ENCODE measurements at places on chromosomes 16 and 17. TPM values are rescaled to one million over a fixed set of nuclear protein-coding genes. Genes with fewer than 3 reads are reported as not detected.

USB1 gene
- 74.1 TPM for total RNA-seq

CAVIN1 gene
- total RNA-seq, result 214 TPM

APOBR gene
- total RNA-seq, result 3.4 TPM

ACSM5 gene
- total RNA-seq, result 1.1 TPM

CLDN7 gene
- 42.0 TPM for total RNA-seq

ADAMTS18 gene
- total RNA-seq, result not detected

TNP2 gene
- not detected for total RNA-seq

HEATR9 gene
- not detected for total RNA-seq

KRT17 gene
- 201 TPM for total RNA-seq

SCNN1G gene
- 8.6 TPM for total RNA-seq

KRTAP9-2 gene
- not detected for total RNA-seq

TMEM88 gene
- 15.7 TPM for total RNA-seq

PLEKHH3 gene
- 102 TPM for total RNA-seq

PIK3R5 gene
- 10.4 TPM for total RNA-seq

HOXB5 gene
- total RNA-seq, result 0.36 TPM

GRCh38 chr16:66484453-66485213 is 57.5 kb downstream of the BEAN1 start:
- DNase-seq, result no peak

- DNase-seq, result no peak
Measured at GRCh38 chr17:6475411-6475810, 31.2 kb downstream of the PIMREG start.

GRCh38 chr17:57006040-57006439 is 28.1 kb downstream of the SCPEP1 start:
- DNase-seq, result no peak

DNA sequence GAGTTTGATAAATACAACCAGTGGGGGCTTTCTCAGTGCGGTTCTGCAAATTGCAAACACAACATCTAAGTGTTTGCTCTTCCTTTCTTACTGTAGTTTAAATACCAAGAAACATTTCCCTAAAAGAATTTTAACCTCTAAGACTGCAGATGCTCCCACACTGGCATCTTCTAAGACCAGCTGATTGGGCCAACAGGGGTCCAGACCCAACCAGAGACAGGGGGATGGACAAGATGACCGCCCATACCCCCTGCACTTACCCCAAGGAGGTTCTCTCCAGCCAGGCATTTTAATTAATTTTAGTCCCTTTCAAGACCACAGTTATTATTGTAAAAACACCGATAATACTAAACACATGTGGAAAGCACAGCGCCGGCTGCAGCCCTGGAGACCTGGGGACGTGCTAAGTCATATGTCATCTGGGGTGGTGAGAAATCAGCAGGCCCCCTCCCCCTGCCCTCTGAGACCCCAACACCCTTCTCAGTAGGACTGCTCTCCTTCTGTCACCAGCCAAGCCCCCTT is 242.3 kb downstream of the SOX9 start:
- no peak for DNase-seq

- DNase-seq, result peak; percentile 33
Measured at GRCh38 chr17:65785109-65785508, 223.7 kb upstream of the AXIN2 start.

DNA sequence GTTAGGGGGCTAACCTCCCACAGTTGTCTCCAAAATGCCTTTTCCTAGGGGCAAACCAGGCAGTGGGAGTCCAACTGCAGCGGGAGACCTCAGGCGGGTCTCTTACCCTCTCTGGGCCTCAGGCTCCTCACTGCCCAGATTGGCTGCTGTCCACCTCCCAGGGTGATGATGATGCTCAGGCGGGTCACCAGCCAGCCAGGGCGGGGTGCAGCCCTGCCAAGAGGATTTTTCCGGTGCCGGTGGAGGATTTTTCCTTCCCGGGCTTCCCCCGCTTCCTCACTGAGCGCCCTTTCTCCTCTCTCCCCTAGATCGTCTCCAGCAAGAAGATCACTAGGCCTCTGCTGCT is 22.8 kb downstream of the CPNE2 start:
- DNase-seq, result no peak

GRCh38 chr16:28294201-28294600 is 1.9 kb downstream of the SBK1 start:
- no peak for DNase-seq

- no peak for DNase-seq
Measured at GRCh38 chr16:83187405-83187804, 560.6 kb downstream of the CDH13 start.

DNA sequence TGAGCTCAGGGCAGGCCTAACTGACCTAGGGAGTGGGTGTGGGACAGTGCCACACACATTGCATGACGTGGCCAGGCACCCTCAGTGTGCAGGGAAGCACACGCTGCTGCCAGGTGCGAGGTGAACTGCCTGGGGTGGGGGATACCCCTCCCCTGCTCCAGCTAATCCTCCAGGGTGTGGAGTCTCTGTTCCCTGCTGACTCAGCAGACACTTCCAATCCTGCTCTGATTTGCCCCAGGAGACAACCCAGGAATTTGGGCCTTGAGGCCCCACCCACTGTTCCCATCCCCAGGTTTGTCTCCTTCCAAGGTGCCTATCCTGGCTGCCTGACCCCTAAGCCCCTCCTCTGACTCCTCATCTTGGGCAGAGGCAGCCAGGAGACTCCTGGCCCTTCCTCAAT is 10.7 kb downstream of the DLX3 start:
- DNase-seq, result no peak

DNA sequence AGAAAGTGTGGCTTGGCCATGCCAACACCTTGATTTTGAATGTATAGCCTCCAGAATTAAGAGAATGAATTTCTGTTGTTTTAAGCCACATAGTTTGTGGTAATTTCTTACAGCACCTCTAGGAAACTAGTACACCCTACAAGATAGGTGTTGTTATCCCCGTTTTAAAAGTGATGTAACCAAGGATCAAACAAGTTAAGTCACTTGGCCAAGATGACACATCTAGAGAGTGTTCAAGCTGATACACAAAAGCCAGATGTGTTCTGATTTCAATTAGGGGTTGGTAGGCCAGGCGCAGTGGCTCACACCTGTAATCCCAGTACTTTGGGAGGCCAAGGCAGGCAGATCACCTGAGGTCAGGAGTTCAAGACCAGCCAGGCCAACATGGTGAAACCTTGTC is 396.5 kb upstream of the SOX9 start:
- no peak for DNase-seq

GRCh38 chr17:30254150-30254549 is 18.7 kb upstream of the SLC6A4 start:
- no peak for DNase-seq

DNA sequence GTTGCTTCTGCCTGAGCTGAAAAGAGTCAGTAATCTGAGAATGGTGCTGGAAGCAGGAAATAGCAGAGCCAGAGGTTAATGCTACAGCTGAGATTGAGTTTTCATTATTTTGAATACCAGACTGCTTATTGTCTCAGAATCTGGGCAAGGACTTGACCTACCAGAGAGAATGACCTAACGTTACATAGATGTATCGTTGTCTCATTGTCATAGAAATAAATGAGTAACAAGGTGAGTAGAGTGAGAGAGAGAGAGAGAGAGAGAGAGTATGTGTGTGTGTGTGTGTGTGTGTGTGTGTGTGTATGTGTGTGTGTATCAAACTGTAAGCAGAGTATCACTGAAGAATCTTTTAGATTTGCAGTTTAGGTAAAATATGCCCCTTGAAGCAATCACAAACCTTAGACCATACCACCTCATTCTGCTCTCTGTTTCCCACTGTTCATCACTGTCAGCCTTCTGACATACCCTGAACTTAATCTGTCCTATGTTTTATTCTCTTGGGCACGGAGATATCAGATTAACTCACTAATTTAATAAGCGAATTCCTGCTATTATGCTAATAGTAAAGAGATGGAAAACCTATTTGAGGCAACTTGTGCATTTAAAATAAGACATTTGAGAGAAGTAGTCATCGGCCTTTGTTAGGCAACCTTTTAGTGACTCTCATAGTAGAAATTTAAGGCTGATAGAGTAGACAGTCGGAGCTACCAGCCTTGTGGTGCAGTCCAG is 87.8 kb downstream of the CYB561 start:
- DNase-seq, result no peak

DNA sequence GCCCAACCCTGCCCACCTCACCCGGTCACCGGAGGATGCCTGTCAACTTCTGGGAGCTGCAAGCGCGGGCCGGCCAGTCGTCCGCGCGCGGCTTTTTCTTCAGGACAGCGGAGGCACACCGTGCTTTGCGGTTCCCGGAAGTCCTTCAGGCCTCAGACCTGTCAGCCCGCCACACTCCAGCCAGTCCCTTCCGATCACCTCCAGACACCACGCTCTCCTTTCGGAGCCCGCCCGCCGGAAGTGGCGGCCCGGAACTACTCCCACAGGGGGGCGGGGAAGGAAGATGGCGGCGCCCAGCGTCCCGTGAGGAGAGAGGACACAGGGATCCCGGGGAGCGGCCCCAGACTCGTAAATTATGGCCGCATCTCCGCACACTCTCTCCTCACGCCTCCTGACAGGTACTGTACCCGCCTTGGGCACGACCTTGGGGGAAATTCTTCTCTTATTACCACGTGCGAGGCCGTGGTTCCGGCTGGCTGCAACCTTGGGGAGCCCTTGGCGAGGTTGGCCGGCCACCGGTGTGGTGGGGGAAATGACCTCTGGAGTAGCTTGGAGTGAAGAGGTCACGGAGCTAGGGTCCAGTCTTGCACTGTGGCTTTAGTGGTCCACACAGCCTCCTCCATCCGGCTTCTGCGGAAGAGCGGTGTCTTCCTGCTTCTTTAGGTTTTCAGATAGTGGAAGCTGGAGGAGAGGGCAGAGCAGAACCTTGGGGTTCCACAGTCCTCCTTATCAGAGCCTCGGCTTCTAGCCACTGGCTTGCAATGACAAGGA is at the start of gene COX10:
Gene COX10, plus strand, starts transcription at position 254 of the 771 bp plus-strand sequence. Its CDS starts 102 bp downstream, at position 356.
- peak; percentile 86 for DNase-seq

DNA sequence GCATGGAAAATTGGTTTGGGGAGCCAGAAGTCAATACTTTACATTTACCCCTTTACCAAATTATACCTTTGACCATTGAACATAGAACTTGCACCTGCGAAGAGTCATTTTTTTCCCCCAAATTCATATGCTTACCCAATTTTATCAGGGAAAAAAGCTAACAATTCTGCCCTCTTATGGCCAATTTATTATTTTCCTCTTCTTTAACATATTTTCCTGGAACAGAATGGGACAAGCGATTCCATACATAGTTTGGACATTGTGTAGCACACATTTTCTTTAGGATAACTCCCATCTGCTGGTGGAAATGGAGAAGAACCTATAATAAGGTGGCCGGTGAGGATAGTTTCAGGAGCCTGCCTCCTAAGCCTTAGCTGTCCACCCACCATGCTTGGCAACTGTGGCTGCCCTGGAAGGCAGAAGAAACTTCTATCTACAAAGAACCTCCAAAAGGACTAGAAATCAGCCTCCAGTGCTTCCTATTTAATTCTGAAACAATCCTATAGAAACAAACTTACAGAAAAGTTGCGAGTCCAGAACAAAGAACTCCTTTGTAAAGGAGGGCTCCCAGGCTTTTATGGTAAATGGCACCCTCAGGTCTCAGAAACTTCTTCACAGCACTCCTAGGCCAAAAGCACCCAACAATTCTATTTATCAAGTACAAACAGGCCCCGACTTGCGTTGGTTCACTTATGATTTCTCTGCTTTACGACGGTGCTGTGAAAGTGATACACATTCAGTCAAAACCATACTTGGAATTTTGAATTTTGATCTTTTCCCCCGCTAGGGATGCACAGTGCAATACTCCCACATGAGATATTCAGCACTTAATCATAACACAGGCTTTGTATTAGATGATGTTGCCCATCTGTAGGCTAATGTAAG is 64.1 kb upstream of the CACNG4 start:
- no peak for DNase-seq

DNA sequence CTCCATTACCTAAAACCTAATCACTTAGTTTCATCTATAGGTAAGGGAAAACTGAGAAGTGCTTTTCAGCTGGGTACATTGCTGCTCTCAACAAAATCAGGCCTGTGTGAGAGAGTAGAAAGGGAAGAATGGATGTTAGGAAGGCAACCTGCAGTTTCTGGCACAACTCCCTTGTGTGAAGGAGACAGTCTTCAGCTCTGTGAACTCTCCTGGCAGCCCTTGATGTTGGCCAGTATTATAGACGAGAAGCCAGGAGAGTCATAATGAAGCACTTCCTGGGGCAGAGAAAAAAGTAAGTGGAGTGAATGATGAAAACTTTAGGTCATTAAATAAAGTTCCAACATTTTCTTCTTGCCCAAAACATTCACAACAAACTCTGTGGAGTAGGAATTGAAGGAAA is 260.1 kb downstream of the IRX3 start:
- no peak for DNase-seq

GRCh38 chr16:30096862-30097563 is 1.0 kb upstream of the YPEL3 start:
- no peak for DNase-seq

DNA sequence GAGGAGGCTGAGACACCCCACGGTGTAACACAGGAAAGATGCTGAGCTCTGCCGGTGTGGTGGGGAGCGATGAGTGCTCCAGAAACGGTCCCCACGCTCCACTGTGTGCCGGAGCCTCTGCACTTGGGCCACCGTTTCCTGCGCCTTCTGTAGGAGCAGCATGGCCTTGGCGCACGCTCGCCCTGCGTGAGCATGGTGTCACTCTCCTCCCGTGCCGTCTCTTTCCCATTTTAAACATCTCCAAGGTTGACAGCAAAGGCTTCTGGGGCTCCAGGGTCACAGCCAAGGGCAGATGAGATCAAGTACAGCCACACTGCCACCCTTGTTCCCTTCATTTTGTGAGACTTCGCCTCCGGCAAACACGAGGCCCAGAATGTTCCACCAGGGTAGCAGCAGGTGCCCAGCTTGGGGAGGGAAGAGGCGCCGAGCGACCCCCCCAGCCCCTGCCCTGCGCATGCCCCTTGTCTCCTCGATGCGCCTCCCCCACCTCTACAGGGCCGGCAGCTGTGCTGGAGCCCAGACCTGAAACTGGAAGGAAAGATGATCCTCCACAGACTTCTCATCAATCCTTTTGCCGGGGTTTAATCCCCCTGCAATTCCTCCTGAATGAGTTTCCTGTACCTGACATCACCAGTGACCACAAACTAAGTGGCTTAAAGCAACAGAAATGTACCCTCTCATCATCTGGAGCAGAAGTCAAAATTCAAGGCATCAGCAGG is 19.9 kb upstream of the OSGIN1 start:
- DNase-seq, result no peak

- DNase-seq, result no peak
Measured at GRCh38 chr17:56717471-56717870, 116.2 kb downstream of the C17orf67 start.

GRCh38 chr16:80976946-80977345 is 29.7 kb downstream of the CMC2 start:
- no peak for DNase-seq

- DNase-seq, result peak; percentile 75
Measured at GRCh38 chr17:17533901-17534441, 37.8 kb upstream of the RASD1 start.
